ENCODE measurements at places on chromosomes 4 and X.

DNA sequence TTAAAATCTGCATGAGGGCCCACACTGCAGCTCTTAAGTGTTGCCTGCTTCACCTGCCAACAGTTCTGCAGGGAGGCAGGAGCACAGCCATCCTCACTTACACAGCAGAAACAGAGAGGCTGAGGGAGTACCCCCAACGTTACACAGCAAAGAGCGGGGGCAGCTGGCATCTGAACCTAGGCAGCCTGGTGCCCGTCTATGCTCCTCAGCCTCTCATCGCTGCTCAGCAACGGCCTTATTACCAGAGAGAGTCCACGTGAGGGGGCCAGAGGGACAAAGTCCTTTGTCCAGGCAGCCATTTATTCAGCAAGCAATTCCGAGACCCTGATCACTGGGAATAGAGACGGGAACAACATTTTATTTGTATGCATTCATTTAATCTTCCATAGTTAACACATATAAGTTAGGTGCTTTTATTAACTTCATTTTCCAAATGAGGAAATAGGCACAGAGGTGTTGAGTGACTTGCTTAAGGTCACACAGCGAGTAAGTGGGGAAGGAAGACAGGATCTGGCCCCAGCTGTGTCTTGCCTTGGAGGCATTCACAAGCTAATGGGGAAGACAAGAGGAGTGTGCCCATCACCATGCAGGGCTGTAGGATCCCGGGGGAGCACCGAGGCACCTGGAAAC lies 52.2 kb upstream of the SORCS2 start:
- DNase-seq = no peak

DNA sequence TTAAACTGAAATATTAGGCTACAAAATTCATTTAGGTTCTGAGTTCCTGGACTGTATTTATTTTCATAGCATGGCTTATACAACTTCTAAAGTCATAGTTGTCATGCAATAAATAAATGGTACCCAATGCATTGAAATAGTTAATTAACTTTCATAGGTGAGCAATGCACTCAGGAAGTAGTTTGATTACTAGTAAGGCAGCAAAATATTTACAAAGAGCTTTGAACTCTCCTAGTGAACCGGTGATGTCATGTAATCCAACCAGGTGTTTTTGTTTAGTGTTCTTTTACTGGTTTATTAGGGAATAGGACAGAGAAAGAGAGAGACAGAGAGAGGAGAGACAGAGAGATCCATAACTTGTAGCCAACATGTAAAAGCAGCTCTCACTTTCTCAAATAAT lies 228.6 kb upstream of the CTSO start:
- no peak for DNase-seq

GRCh38 chr4:148850257-148850995 lies 408.2 kb upstream of the NR3C2 start:
- DNase-seq = no peak

GRCh38 chrX:125289920-125290319 lies 29.8 kb upstream of the TEX13C start:
- DNase-seq = no peak

DNA sequence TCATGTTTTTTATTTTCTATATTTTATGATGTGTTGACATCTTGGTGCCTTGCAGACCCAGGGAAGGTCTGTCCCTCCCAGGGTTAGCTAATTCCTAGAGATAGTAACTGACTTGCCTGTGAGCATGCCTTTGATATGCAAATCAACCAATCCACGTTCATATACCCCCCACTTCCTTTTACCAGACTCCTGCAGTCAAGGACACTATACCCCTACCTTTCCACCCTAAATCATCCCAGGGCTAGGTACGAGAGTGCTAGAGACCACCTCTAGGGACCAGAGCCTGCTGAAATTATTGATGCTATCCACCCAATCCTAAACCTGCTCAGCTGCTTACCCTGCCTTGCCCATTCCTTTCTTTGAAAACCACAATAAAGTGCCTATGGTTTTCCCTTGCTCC lies 7.5 kb upstream of the PHEX start:
- DNase-seq = no peak

Measured in CD4-positive, alpha-beta T cell treated with Interleukin-21 for 1 hour (primary cell).